ENCODE measurements at places on chromosomes 3 and 15.

DNA sequence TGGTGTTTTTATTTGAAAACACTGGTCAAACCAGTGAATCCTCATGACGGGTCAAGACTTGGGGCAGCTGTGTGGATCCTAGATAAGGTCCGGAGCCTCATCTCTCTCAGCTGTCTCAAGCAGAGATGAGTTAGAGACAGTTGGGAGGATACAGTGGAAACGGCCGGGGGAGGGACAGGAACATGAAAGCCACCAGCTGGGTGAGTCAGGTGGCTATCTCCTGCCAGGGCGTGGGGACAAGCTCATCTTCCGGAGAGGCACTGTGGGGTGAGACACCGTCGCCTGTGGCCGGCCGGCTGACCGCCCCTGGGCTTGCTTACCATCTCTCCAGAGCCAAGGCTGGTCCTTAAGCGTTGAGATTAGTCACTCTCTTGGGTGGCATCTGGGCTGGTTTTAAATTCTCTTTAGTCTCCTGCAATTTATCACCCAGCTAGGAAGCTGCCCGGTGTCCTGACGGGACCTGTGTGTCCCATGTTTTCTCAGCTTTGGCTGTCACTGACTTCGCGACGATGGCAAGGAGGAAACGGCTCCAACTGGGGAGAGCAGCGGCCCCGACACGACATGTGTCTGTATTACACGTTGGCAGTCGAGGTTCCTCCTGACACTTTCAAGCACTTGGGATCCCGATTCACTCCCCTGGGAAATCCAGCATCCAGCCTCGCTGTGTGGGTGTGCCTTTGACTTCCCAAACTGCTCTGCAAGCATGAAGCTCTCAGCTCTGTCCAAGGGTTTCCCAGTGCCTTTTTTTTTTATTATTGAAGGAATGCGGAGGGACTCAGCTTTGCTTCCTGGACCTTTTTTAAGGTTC, 7.5 kb downstream of the ST8SIA2 start:
- no peak for DNase-seq

- no peak for DNase-seq
Observed at GRCh38 chr3:5791558-5791957, 604.1 kb downstream of the EDEM1 start.

GRCh38 chr3:124873226-124873625, 13.9 kb downstream of the ITGB5 start:
- no peak for DNase-seq

DNA sequence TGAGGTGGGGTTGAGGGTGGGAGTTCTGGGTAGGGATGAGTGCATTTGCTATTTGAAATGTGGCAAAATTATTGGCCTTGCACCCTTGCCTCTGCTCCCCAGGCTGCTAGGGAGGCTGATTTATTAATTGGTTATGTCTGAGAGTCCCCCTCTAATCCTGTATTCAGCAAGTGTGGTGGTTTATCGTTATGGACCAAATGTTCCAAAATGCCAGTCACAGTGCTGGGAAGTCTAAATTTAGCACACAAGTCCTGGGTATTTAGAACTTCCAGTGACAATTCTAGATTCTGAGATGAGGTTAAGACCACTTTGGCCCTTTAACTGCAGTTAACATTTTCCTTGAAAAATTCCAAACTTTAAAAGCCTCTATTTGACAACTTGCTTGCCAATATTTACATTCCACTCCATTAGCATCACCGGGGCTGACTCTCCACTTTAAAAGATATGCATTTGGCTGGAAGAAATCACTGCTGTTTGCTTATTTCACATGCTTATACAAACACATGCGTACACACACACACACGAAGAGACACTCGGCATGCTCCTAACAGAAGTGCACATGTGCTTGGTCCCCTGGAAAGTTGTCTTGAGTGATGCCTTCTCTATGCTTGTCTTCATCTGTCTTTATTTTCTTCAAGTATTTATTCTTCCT, 247.7 kb downstream of the IL20RB start:
- no peak for DNase-seq

DNA sequence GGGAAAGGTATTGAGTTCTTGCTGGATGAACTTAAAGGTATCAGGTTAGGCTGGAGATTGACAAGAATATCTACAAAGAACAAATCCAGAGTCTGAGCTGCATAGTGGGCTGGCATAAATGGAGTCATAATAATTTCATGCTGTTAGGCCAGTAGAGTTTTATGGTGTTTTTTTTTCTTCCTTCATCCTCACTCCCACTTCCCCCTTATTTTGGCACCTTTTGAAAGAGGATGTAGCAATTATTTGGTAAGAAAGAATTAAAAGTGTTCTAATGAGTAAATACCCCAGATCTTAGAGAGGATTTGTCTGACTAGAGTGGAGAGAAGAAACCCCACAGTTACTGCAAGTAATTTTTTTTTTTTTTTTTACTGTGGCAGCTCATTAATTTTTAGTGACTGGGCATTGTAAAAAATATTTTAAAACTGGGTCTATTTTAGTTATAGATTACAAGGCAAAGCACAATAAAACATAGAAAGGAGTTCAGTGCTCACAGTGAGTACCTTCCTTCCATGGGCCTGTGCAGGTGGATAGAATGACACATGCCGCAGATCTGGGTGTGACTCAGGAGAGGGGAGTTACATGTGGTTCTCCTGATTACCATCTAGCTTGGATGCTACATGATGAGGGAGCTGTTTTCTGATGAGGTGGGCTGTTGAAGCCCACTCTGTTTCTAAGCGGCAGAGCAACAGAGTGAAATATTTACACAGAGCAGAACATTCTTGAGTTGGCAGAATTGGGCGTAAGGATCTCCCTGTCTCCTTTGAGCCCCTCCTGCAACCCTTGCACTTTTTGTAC, 5.3 kb downstream of the EDEM1 start:
- DNase-seq = no peak

- DNase-seq = no peak
Observed at GRCh38 chr3:170353485-170353884, 4.0 kb upstream of the SKIL start.

DNA sequence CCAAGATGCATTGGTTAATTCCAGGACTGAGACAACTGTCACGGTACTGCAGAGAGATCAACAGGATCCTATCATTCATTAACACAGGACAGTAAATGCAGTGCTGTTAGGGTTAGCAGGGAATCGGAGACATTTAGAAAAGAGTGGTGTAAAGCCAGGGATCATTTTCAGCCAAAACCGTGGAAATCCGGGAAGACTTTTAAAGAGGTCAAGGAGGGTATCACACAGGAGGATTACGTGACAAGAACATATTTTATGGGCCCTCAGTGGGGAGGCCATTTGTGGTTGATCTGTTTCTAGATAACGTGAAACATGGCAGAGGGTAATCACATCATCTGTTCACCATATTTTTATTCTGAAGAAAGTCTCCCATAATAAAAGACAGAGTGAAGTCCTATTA, 216.1 kb downstream of the PTPRG start:
- no peak for DNase-seq

DNA sequence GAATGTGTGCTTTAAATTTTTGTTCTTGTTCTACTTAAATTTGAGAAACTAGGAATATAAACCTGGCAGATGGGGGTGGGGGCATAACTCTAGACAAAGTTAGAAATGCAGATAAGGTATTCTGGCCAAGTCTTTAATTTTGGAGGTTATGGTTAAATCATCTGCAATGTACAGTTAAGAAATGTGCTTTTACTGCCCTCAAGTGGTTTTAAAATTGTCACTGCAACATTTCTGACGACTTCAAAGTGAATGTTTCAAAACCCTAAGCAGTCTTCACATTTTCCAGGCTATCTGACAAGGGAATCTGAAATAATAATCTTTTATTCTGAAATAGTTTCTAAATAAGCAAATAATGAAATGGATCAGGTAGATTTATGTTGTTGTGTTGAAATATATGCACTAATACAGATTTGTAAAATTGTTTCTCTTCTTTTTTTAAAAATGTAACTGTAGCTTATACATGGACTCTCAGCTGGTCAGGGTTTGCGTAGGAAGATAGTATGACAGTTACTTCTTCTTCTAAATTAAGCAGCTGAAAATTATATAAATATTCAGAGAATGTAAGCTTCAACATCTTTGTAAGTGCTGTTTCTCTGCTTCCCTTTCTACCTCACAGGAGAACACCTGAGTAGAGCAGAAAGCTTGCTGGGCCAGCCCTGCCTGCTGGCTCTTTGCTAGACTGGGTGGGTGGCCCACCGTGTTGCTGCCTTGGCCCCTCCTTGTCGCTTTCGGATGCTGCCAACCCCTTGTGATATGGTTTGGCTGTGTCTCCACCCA, 45.0 kb downstream of the SUCNR1 start:
- DNase-seq = no peak

DNA sequence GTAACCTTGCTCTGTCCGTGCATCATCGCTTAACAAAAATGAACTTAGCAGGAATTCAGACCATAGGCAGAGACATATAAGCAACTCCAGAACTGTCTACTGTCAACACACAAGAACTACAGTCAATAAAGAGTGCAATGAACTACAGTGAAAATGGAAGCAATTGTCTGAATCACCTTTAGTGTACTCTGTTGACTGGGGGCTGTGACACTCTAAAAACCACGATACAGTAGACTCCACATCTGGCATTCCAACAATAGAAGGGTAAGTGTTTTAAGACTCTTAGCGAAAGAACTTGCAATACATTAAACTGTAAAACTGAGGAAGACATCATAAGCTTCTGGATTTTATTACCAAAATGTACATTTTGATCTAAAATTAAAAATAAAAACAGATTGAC, 347.3 kb downstream of the ZBTB20 start:
- DNase-seq = no peak

GRCh38 chr3:195727606-195728195, 6.9 kb downstream of the MUC20 start:
- DNase-seq = no peak

GRCh38 chr3:53715815-53716483, 130.3 kb downstream of the CHDH start:
- no peak for DNase-seq

DNA sequence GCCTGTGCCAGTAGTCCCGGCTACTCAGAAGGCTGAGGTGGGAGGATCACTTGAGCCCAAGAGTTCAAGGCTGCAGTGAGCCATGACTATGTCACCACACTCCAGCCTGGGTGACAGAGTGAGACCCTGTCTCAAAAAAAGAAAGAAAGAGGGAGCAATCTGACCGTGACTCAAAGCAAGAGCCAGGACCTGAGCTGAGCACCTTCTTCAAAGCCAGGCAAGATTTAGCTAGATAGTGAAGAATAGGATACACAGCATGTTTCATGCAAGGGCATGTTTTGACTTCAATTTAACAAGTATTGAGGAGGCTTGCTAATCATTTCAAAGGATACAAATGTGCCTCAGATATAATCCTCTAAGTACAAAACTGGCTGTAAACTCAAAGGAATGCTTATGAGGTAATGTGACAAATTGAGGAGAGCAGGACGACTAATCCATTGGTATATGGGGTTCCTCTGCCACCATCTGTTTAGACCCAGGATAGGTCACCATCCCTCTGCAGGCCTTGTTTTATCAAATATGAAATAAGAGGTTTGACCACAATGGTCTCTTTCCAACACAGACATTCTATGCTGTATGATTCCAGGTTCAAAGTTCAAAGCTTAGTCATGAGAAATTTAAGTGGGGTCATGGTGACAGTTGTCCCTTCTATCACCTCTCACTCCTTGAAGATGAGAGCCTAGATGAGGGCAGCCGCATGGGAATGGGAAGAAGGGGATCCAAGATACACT, 33.2 kb downstream of the RAB27A start:
- DNase-seq = no peak

DNA sequence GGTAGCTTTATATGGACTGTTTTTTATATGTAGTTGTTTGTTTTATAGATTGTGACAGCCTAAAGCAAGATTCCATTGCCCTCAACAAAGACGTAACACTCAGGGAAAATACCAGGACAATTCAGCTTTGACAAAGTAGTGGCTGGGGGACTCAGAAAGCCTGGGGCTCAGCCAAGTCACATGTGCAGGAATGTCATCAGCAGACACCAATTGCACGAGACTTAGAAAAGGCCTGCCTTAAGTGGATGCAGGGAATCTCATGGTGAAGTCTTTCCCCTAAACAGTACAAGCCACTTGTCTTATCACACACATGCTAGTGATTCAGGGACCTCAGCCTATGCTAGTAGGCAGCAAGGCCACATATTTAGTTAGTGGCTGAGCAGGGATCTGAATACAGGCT, 381.8 kb upstream of the THBS1 start:
- no peak for DNase-seq

DNA sequence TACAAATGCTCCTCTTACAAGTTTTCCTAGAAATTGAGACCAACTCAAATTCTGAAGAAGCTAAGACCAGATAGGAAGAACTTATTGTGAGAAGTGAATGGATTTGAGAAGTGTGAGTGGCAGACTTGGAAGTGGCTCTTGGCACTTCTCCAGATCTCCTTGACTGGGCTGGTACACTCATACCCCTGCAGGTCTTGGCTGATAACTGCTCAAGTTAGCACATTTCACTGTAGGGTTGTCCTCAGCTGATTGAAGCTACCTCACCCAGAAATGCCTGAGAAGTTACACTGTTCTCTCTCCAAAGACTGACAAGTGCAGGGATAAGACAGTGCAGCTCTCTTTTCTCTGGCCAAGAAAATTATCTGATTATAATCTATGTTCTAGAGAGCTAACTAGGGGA, 16.5 kb upstream of the CLDN1 start:
- no peak for DNase-seq

GRCh38 chr15:65571971-65572370, 39.0 kb downstream of the INTS14 start:
- no peak for DNase-seq

GRCh38 chr3:155846119-155846518, 8.1 kb downstream of the SLC33A1 start:
- no peak for DNase-seq

GRCh38 chr3:71581457-71582035, 2.0 kb downstream of the FOXP1 start:
- no peak for DNase-seq

DNA sequence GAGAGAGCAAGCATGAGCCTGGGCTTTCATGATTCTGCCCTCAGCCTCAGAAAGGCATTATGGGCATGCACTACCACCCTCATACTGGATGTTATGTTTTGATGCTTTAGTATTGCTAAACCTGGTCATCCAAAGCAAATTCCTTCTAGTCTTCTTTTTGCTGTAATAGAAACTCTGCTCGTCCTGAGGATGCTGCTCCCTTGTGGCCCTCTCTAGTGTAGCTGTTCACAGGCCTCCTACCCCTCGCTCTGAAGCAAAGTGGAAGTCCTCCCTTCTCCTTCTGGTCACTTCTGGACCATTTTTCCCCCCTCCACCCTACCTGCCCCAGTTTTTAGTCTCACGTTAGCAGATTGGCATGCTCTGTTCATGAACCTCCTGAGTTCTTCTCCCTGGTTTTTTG, 22.9 kb upstream of the CCNL1 start:
- DNase-seq = no peak
